ENCODE measurements at places on chromosomes 1 and 21.

GRCh38 chr1:230891413-230891812 is 23.1 kb upstream of the C1orf198 start:
- no peak for DNase-seq

DNA sequence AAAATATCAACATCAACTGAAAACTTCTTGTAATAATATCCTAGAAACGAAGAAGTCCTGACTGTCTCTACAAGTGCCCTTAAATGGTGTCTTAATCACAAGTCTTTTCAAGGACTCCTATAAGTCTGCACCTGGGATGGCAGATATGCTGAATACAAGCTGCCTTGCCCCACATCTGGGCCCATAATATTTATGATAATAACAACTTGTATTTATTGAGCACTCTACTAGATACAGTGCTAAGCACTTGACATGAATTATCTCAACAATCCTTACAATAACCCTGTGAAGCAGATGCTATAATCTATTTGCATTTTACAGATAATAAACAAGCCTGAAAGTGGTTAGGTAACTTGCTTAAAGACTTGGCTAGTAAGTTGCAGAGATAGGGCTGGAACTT is 78.0 kb upstream of the ZNF648 start:
- DNase-seq = no peak

DNA sequence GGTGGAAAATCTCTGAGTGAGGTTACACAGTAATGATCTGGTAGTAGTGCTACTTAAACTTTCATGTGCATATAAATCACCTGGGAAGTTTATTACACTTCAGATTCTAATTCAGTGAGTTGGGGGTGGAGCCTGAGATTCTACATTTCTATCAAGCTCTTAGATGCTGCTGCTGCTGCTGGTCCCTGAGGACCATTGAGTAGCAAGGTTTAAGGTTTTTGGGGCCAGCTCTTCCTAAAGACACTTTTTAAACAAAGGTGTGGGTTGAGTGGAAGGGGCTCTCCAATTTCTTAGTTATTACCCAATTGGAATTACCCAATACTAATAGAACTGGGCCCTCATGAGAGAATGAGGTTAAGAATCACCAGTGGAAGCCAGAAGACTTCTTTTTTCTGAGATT is 29.5 kb downstream of the KCNA3 start:
- no peak for DNase-seq

GRCh38 chr1:107748531-107748930 is 216.4 kb downstream of the VAV3 start:
- no peak for DNase-seq

DNA sequence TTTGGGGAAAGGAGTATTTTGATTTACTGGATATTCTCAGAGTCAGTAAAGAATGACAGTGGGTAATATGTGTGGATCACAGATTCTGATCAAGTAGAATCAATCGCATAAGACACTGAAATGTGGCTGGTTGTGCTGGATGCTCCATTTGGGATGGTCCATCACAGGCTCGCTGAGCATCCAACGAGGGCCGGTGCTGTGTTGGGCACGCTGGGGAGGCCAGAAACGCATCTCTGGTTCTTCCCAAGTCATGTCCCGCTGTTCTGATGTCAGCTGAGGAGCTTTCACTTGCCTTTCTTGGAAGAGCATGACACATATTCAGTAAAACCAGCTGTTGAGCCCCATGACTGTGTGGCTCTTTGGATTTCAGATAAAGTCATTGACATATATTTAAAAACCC is 72.0 kb downstream of the UMODL1 start:
- no peak for DNase-seq
